D721Med (cell line): ENCODE measurements at places on chromosomes 6 and 20.

DNA sequence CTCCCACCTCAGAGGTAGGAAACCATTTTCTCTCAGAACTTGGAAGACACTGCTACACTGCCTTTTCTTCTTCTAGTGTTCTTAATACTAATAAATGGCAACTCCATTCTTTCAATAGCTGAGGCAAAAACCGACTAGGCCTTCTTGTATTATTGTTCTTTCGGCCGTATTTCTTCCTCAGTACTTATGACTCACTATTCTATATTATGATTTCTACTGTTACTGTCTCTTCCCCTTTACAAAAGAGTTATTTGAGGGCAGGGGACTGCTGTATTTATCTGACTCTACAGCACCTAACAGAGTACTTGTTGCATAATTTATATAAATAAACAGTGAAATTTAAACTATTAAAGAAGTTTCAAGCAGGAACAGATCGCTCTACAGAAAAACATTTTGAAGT, 3.1 kb downstream of the DNAAF9 start:
- DNase-seq, result no peak

DNA sequence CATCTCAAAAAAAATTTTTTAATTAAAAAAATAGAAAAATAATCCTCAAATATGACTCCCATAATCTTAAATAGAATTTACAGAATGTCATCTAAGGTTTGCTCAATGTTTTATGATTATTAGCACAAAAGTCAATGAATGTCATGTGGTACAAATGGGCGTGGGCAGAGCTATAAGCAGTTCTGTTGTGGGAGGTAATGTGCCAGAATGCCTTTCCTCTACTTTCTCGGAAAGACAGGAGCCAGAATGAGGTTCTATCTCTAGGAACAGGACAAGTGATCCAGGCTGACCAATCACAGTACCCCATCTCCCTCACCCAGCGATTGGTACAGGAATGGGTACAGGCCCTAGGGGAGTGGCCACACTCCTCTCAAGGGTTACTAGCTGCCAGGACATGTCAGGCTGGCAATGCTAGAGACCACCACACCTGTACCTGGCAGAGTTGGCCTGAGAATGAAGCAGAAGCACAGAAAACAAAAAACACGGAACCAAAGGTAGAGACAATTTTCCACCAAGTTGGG, 15.1 kb downstream of the RALGAPA2 start:
- no peak for DNase-seq

DNA sequence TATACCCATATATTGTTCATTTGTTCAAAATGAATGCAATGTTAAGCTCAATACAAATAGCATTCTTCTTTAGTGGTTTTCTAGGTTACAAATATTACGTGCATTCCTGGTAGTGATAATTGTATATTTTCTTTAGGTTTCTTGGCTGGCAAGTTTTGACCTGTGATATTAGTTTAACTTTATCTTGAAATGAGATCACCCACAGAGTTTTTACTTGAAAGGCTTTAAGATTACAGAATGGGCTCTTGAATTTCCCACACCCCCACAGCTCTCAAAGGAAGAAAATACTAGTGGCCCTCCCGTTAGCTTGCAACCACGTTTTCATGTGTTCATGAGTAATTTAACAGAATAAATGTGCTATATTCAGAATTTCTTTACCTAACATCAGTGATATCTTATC, 1315.5 kb upstream of the GJE1 start:
- DNase-seq, result no peak

- DNase-seq, result no peak
Observed at GRCh38 chr6:167485186-167485978, 160.5 kb downstream of the TTLL2 start.

DNA sequence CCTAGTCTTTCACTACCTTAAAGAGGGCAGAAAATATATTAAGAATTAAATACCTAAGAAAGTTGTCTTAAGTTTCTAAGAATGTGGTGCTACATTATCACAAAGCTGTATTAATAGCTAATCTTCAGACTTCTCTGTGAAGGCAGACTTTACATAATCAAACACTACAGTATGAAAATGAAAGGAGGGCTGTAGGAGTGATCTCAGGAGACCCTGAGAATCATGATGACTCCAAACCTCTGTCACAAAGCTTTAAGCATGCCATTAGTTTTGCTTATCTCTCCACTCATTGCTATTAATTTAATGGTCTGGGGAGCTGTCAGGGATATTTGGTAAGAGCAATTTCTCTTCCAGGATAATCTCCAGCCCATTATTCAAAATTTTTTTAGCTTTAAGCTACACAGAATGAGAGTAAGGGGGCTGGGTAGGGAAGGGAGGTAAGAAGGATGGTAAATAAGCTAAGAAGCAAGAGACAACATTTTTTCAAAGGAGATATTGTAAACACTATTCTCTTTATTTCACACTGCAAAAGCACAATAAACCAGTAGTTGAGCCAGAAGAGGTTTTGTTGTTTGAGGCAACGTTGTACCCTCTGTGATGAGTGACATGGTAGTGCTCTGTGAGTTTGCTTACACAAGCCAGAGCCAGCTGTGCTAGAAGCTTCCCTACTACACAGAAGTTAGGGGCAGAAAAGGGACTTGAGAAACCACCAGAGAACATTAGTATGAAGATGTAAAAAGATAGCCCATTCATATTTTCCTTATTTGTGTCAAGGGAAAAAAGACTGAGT, 258.8 kb downstream of the GMDS start:
- DNase-seq, result no peak

- no peak for DNase-seq
Observed at GRCh38 chr6:22101163-22101562, 195.7 kb downstream of the PRL start.

- DNase-seq, result no peak
Observed at GRCh38 chr20:12394786-12395185, 477.1 kb downstream of the BTBD3 start.
